A549 treated with DMSO at 1 μM for 4 hours (cell line): ENCODE measurements at places on chromosomes 5 and 9. TPM values are rescaled to one million over a fixed set of nuclear protein-coding genes. Genes with fewer than 3 reads are reported as not detected.

Gene C9orf50
- 0.08 TPM in 1 of 5 replicates, not detected in the others for total RNA-seq

Gene CCIN
- total RNA-seq: 0.06 to 0.10 TPM in 2 of 5 replicates, not detected in the others

Gene SLC36A3
- total RNA-seq: not detected in 5 replicates

Gene BTNL8
- not detected in 5 replicates for total RNA-seq

Gene TAS2R1
- total RNA-seq: not detected in 5 replicates

Gene FOXD4L4
- 0.07 to 0.10 TPM (median 0.08 TPM) in 3 of 5 replicates, not detected in the others for total RNA-seq

Gene SPATA6L
- total RNA-seq: 1.5 to 2.5 TPM (median 2.1 TPM) in 5 replicates

Gene TXNDC8
- total RNA-seq: not detected in 5 replicates

Gene PKD2L2
- total RNA-seq: 0.06 to 0.08 TPM in 2 of 5 replicates, not detected in the others

Gene FKBP15
- 15.4 to 19.6 TPM (median 19.4 TPM) in 5 replicates for total RNA-seq

Gene SPINK13
- total RNA-seq: not detected in 5 replicates

Gene SMIM33
- not detected in 5 replicates for total RNA-seq

Gene DMRTA1
- 0.94 to 1.2 TPM (median 1.1 TPM) in 5 replicates for total RNA-seq

Gene PCDHGB5
- total RNA-seq: 2.3 to 2.7 TPM (median 2.6 TPM) in 5 replicates

Gene FOXD4
- total RNA-seq: 0.27 to 0.58 TPM (median 0.47 TPM) in 5 replicates

Gene OR1Q1
- not detected in 5 replicates for total RNA-seq
